LHCN-M2 (cell line): ENCODE measurements at places on chromosomes 1 and 21. TPM values are rescaled to one million over a fixed set of nuclear protein-coding genes. Genes with fewer than 3 reads are reported as not detected.

The AMY1C gene
- not detected in 2 replicates for total RNA-seq

DNA sequence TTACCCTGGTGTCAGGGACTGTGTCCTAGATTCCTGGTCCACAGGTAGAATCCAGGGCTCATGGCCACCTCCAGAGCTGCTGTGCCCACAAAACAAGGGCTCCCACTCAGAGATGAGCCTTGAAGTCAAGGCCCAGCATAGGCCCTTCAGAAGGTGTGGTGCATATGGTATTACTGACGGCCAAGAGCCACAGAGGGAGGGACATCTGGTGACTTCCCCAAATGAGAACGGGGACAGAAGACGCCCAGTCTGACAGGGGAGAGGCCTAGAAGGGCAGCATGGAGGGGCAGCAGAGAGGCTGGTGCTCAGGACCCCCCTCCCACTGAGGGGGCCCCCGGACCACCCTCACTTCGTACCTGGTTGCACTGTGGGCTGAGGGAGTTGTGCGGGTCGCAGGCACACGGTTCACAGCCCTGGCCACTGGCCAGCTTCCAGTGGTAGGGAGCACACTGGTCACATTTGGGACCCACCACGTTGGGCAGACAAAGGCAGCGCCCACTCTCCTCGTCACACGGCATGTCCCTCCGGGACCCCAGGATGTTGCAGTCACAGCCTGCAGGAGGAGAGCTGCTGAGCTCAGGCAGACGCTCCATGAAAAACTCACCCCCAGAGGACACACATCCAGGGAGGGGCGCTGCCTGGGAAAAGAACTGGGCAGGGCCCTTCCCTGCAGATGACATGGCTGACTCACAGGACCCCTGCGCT is 25.0 kb downstream of the LAMB3 start:
- DNase-seq: no peak

GRCh38 chr1:109163551-109163950 is 49.6 kb downstream of the ELAPOR1 start:
- DNase-seq: no peak

DNA sequence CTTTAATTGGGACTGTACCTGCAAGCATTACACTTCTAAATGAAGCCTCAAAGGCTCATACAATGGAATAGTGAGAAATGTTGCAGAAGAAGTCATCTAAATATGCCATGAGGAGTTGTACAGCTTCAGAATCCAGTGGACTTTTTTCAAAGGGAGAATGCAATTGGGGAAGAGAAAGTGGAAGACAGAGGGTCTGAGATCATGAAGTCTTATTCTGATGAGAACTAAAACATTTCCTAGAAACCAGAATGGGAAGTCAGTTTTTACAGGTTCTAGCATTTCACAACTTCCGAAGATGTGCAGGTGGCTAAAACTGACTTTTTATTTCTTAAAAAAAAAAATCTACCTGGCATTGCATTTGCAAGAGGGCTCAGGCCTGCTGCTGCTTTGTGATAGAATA is 424.4 kb upstream of the RUNX1 start:
- DNase-seq: no peak

DNA sequence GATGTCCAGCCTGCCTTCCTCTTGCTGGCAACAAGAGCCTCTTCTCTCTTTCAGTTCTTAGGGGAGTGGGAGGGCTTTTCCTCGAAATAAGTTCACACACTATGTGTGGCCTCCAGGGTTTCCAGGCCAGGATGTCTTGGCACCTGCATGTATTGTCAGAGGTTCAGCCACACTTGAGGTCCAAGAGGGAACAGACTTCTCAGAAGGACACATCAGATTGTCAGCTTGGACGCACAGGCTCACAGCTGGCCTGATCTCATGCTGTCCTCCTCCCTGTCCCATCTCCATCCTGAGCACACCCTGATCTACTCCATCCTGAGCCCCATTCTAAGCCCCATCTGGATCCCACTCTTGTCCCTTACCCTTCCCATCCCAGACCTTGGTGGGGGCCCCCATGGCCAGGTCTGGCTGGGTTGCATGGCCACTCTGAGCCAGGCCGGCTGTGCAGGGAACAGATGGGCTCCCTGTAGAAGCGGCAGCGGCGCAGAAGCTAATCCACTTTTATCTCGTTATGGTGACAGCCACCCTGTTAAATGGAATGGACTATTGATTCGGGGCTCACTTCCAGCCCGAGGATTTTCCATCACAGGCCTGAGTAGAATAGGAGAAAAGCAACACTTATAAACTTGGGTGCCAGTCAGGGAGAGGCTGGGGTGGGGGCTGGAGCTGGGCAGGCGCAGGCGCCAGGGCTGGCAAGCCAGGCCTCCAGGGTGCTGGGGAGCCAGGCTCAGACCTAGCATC is 85.1 kb upstream of the CSF3R start:
- no peak for DNase-seq
